ENCODE measurements at places on chromosomes 3 and 15.
A peak's percentile ranks its signal among the peaks of the same experiment; 100 is the strongest.

GRCh38 chr15:68650901-68651709 is 72.3 kb downstream of the CORO2B start:
- no peak for DNase-seq

GRCh38 chr3:31974964-31975363 is 6.1 kb downstream of the OSBPL10 start:
- no peak for DNase-seq

DNA sequence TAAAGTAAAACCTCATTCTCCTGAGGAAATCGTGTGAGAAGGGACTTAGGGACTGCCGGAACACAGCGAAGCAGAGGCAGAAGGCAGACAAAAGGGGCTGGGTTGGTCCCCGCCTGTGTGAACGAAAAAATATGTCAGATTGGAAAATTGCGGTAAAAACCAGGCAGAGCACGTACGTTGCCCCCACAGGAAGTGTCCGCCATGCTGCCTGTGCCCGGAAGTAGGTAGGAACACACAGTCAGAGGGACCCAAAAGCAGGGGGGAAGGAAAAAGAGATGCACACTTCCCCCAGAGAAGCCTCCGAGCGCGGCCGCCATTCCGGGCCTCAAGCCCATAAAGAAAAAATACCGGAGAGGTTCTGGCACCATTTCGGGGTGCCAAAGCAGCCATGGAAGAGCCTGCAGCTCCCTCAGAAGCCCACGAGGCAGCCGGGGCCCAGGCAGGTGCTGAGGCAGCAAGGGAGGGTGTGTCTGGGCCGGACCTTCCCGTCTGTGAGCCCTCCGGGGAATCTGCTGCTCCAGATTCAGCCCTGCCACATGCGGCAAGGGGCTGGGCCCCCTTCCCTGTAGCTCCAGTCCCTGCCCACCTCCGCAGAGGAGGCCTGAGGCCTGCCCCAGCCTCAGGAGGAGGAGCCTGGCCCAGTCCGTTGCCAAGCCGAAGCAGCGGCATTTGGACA is at the start of gene MKRN3:
MKRN3 (plus strand) TSS at position 280 of the 676 bp plus-strand sequence; CDS start at position 389, 109 bp downstream.
- no peak for DNase-seq

- DNase-seq, result peak; percentile 56
These were observed 437.2 kb downstream of the SI start for GRCh38 chr3:164641071-164641470.

GRCh38 chr3:64023861-64024223 is 548 bp upstream of the PSMD6 start:
- DNase-seq, result no peak

GRCh38 chr3:141000686-141001085 is 50.5 kb upstream of the SPSB4 start:
- DNase-seq, result no peak

- DNase-seq, result no peak
These were observed 8.4 kb upstream of the CMTM7 start for GRCh38 chr3:32383136-32383711.

GRCh38 chr15:75646944-75647364 is 758 bp upstream of the SNX33 start:
- DNase-seq, result no peak

GRCh38 chr3:187286467-187287059 is 5.0 kb downstream of the MASP1 start:
- peak; percentile 67 for DNase-seq

DNA sequence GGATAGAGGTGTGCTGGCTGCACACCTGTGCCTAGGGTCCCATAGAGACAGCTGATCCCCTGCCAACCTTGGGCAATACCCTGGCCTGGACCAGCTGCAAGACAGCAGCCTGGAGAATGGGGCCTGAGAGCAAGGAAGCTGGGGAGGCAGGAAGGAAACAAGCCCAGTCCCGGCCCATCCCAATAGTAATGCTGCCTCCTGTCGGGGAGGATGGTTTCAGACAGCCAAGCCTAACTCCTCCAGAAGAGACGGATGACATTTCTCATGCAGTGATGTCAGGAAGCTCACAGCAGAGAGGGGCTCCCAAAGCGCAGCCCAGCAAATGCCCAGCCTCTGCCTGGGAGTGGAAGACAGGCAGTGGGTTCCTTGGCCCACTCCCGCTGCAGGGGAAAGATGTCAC is 408.8 kb downstream of the OCA2 start:
- no peak for DNase-seq

DNA sequence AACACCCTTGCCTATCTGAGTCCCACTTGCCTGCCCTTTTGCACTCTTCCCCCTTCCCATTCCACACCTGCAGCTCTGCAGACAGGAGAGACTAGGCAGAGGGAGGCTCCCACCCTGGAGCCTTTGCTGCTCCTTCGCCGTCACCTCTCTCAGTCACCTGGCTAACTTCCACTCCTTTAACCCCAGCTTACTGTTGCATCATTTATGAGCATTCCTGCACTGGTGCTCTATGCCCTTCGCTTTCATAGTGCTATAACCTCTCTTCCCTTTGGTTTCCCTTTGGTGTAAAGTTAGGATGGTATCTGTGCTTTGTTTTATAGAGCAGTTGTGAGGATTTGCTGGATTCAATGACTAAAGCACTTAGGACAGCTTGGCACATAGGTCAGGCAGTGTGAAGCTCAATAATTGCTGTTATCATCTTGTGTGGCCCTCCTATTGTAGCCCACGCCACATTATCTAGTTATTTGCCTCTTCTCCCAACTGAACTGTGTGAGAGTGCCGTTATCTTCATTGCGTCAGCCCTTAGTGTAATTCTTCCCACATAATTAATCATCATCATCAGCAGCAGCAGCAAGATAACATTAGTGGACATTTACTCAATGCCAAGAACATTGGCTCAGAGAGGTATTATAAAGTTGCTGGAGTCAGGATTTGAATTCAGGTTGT is 253.9 kb downstream of the CACNA2D3 start:
- no peak for DNase-seq

Measured in AG08395 (cell line).